ENCODE measurements at places on chromosomes 5 and 9. TPM values are rescaled to one million over a fixed set of nuclear protein-coding genes. Genes with fewer than 3 reads are reported as not detected.
A peak's percentile ranks its signal among the peaks of the same experiment; 100 is the strongest.

FAXDC2 gene
- 13.2 TPM for total RNA-seq

GRCh38 chr5:61881821-61882487, 424.1 kb upstream of the KIF2A start:
- no peak for DNase-seq

CDX1 gene
- 0.35 TPM for total RNA-seq

DNA sequence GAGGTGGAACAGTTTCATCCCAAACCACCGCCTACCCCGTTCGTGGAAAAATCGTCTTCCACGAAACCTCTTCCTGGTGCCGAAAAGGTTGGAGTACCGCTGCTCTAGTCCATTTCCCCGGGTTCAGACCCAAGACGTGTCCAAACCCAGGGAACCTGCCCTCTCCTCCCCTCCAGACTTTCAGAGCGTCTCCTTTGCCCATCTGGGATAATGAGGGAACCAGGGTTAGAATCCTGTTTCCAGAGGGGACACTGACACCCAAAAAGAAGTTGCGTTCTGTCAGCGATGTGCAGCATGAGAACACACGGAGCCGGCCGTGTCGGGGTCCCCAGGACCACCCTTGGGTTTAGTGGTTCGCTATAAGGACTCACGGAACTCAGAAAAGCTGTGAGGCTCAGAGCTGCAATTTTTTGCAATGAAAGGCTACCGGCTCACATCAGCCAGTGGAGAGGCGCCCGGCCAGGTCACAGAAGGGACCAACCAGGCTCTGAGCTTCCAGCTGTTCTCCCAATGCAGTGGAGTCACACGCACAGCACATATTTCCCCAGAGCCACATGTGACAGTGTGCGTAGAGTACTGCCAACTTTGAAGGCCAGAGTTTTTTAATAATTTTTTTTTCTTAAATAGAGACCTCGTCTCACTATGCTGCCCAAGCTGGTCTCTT, 19.4 kb downstream of the LAMC3 start:
- no peak for DNase-seq

TRIP13 gene
- total RNA-seq = 1.2 TPM

DNA sequence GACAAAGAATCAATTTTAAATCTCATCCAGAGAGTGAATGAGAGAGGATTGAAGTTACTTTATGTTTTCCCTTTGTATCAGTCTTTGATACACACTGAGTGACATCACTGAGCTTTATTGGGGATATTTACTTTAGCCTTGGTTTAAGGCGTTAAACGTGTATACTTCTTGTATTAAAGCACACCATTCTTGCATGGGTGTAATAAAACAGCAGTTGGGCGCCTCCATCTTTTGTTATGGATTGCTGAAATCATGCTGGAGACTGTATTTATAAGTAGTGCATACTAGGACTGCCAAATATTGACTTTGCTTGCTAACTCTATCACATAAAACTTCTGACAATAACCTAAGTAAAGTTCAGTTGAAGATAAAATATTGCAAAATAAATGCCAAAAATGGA, 1755.8 kb upstream of the WWC1 start:
- no peak for DNase-seq

- DNase-seq = no peak
Measured at GRCh38 chr5:157390551-157391297, 69.3 kb upstream of the NIPAL4 start.

ANKRD18B gene
- not detected for total RNA-seq

CSF2 gene
- not detected for total RNA-seq

GRCh38 chr5:43274435-43275114, 38.6 kb downstream of the HMGCS1 start:
- DNase-seq = no peak

DNA sequence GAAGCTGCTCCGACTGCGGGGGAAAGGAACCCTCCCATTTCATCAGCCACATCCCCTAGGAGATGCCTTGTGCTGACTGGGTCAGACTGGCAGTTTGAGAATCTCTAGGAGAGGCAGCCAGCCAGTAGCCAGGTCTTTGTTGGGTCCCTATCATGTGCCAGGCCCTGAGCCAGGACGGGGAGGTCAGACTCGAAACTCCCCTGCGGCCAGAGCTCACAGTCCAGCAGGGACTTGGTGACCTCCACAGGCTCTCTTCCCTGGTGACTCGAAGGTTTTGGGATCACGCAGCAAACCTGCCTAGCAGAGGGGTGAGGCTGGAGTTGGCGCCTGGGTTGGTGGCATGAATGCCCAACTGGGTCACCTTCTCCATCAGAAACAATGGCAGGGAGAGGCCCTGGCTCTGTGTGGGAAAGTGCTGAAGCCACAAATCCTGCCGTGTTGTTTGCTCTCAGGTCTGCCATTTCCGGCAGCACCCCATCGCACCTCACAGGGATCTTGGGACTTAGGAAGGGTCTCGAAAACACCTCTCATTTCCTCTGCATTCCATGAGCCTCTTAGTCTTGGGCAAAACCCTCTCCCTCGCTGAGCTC, 14.4 kb upstream of the ORM1 start:
- DNase-seq = peak; percentile 76

DNA sequence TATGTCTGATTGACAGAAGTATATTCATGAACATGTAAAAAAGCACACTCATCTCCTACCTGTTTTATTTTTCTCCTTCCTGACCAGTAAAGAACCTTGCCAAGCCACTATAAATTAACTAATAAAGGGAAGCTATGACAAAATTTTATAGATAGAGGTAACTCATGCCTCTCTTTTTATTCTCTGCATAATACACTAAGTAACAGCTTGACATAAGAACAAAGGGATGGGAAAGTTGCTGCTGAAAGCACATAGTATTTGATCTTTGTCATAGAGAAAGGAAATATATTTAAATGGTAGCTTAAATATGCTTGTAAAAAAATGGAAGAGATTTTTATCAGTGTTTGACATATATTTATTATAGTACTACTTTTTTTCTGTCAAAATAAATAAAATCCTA, 1065.7 kb upstream of the CDH9 start:
- DNase-seq = no peak

SGCD gene
- 3.9 TPM for total RNA-seq

DNA sequence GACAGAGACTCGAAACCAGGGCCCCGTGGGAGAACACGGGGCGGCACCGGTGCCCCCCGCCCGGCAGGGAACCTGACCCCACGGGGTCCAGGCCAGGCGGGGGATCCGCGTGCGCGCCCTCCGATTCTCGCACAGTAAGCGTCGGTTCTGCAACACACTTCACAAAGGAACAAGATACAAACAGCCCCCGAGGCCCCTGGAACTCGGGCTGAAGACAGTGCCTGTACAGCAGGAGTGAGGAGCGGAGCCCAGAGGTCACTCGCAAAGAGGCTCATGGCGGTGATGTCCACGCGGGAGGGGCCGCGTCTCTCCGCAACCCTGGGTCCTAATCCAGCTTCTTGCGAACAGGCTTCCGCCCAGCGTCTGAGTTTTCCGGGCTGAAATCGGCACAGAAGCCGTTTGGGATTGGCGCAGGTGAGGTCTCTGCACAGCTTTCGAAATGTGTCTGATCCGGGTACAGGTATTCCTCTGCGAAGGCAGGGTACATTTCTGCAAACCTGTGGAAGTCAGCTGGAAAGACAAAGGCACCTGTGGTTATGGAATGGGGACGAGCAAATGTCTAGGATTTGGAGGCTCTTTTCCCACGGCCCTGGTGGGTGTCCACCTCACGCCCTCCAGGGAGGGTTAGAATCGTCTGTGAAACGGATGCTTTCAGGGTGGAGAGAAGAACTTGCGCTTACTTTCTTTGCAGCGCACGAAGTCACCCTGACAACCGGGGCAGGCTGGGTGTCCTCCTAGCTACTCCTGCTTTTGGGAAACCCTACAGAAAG, 18.3 kb upstream of the SLC6A3 start:
- DNase-seq = peak; percentile 85

DNA sequence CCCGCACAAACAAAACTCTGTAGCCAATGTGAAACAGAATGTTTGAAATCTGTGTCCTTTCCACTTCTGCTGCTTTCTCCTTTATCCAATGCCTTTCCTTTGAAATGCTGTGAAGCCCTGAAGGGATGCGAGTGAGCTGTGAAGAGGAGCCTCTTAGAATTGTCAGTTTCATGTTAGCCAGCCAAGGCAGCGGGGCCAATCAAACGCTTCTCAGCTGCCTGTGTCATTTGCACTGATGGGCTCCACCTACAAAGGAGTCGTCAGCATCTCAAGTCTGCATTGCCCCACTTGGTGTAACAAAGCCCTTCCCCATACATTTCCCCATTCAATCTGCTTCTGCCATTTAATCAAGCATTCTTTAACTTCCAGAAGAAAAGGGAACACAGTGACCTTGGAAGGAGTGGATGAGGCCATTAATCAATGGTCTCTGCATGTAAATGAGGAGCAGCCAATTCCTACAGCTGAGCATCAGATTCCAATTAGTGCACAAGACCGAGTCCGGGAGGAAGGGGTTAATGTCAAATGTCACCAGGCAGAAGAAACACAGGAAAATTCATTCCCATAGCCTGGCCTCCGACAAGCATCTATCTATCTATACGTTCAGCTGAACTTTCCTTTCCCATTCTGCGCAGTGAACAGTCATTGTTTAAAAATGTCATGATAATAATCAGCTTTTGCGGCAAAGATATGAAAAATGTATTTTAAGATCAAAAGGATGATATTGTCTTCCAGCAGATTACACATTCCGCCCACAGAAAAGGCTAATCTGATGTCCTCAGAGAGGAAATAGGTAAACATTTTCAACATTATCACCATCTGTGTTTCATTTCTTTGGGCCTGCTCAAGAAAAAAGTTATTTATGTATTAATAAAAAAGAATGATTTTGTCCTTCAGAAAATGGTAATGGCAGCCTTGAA, 154.6 kb downstream of the FSTL4 start:
- no peak for DNase-seq

- no peak for DNase-seq
Measured at GRCh38 chr5:131706281-131706680, 71.3 kb upstream of the RAPGEF6 start.

- no peak for DNase-seq
Measured at GRCh38 chr5:15797116-15797515, 297.1 kb downstream of the FBXL7 start.

DNA sequence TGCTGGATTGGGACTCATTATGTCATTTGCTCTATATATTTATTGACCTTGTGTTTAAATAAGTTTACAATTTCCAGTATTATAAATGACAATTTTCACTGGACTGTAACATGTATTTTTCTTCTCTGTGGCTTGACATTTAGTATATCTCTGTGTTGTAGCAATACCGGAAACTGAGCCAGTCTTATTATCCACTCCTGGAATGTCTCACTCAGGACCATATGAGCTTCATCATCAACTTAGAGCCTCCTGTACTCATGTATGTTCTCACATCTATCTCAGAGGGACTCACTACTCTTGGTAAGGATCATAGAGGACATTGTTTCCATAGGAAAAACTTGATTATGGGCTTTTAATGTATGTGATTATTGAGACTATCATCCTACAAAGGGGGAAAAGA, 66.5 kb upstream of the TLX3 start:
- DNase-seq = no peak

DNA sequence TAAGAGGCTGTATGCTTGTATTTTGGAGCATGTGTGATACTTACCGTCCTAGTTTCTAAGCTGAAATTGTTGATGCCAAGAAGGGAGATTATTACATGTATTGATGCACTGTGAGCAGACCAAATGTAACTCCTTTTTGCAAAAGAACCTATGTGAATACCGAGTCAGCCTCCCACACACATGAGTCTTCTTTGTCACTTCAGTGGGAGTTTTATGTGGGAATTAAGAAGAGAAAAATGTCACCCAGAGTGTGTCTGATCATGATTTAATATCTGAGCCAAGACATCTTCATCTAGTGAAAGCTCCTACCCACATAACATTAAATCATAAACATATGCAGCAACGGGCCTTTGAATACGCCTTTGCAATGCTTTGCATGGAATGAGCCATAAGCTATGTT, 380.3 kb upstream of the ACTBL2 start:
- no peak for DNase-seq

GRCh38 chr9:70535546-70536323, 121.3 kb upstream of the KLF9 start:
- no peak for DNase-seq

TIMD4 gene
- not detected for total RNA-seq

PRR7 gene
- 1.00 TPM for total RNA-seq
